ENCODE measurements at places on chromosomes 7 and 10.

GRCh38 chr7:81267508-81267907 is 348.7 kb upstream of the SEMA3C start:
- no peak for DNase-seq

DNA sequence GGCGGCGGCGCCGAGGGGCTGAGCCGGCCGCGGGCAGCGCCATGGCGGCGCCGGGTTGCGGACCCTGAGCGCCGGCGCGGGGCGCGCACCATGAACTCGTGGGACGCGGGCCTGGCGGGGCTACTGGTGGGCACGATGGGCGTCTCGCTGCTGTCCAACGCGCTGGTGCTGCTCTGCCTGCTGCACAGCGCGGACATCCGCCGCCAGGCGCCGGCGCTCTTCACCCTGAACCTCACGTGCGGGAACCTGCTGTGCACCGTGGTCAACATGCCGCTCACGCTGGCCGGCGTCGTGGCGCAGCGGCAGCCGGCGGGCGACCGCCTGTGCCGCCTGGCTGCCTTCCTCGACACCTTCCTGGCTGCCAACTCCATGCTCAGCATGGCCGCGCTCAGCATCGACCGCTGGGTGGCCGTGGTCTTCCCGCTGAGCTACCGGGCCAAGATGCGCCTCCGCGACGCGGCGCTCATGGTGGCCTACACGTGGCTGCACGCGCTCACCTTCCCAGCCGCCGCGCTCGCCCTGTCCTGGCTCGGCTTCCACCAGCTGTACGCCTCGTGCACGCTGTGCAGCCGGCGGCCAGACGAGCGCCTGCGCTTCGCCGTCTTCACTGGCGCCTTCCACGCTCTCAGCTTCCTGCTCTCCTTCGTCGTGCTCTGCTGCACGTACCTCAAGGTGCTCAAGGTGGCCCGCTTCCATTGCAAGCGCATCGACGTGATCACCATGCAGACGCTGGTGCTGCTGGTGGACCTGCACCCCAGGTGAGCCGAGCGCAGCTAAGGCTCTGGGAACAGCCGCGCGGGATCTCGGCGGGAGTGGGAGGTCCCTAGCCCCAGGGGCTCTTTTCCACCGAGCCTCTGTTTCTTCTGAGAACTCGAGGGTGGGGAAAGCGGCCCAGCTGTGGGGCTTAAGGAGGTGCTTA is at the start of gene GPR26:
Gene GPR26, plus strand, starts transcription at position 38 of the 919 bp plus-strand sequence. Its CDS starts 53 bp downstream, at position 91.
- no peak for DNase-seq

DNA sequence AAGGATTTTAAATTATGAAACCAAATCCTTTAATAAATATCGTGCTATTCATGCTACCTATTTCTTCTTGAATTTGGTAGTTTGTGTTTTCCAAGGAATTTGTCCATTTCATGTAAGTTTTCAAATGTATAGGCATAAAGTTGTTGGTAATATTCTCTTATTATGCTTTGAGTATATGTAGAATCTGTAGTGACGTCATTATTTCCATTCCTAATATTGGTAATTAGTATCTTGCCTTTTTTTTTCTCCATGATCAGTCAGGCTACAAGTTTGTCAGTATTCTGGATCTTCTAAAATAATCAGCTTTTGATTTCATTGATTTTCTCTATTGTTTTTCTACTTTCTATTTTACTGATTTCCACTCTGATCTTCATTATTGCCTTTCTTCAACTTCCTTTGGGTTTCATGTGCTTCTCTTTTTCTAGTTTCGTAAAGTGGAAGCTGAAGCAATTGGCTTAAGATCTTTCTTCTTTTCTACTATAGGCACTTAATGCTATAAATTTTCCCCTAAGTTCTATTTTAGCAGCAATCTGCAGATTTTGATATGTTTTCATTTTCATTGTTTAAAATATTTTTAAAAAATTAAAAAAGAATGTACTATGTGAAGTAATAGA is 156.5 kb upstream of the HDAC9 start:
- no peak for DNase-seq

DNA sequence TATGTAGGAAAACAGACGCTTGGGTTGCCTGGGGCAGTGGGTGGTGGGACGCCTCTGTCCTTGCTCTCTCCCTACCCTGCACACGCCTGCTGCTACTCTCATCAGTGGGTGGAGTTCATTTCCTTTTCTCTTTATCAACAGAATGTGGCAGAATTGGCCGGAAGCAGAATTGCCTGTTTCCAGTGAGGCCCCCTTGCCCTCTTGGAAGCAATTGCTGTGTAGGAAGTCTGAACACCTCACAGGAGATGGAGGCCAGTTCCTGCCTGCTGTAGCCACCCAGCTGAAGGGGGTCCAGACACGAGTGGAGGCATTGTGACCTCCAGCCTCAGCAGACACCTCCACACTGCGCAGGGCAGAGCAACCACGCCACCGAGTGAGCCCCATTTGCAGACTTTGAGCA is 331.6 kb upstream of the ZNF32 start:
- DNase-seq = no peak

DNA sequence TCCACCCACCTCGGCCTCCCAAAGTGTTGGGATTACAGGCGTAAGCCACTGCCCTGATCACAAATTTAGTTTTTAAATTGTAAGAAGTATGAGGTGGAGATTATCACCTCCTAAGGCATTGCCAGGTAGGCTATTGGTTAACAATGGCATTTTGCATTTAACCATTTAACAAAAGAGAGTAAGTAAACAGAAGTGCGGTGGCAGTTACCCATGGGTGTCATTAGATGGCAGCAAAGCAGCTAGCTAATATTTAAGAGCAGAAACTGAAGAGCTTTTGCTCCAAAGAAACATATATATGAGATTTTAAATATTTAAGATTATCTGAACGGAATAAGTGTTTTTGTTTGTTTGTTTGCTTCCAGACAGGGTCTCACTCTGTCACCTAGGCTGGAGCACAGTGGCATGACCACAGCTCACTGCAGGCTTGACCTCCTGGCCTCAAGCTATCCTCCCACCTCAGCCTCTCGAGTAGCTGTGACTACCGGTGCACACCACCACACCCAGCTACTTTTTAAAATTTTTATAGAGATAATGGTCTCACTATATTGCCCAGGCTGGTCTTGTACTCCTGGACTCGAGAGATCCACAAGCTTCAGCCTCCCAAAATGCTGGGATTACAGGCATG is 325.5 kb upstream of the C7orf33 start:
- no peak for DNase-seq

DNA sequence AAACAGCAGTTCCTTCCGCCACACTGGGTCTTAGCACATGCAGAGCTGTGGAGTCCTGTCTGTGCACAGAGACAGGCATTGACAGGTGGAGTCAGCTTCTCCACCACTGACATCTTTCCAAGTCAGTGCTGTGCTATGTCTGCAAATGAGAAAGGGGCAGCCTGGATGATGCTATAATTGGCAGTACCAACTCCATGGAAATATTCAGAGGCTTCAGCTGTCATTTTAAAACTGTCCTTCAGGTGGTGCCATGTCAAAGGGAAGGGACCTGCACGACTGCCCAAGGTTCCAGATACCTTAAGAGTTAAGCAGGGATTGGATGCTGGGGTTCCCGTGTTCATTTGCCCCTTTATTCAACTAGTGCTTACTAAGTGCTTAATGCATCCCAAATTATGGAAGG is 258.0 kb upstream of the PRKCQ start:
- no peak for DNase-seq

GRCh38 chr10:74828946-74829345 is 2.5 kb downstream of the KAT6B start:
- DNase-seq = no peak

DNA sequence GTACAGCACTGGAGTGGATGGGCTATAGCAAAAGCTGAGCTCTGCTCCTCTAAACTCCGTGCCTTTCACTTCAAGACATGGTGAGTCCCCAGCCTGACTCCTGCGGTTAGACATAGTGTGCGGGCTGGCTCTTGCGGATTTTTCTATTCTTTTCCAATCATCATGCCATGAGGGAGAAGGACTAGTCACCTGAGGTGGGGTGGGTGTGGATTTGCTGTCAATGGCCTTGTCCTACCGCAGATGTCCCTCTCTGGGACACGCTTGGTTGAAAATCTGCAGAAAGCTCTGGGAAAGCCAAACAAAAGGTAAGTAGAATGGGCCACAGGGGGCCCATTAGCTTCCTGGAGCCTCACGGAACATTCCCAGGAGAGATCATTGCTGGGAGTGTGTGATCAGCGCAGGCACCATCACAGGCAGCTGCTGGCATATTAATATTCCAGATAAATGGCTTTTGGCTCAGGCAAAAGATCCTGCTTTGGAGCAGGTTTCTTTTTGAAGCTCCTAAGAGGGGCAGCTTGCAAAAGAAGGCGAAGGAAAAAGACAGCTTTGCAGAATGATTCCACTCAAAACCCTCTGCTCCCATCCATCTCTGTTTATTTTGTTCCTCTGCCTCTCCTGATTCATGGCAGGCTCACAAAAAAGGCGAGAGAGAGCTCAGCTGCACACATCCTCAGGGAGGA is 509.0 kb upstream of the ZMIZ1 start:
- DNase-seq = no peak

- DNase-seq = no peak
Measured at GRCh38 chr10:77041636-77042258, 595.9 kb downstream of the KCNMA1 start.
